8988T (cell line): ENCODE measurements at places on chromosomes 2 and 18.

- no peak for DNase-seq
Observed at GRCh38 chr2:237072067-237072931, 13.4 kb upstream of the COPS8 start.

- DNase-seq = no peak
Observed at GRCh38 chr2:39954346-39954745, 175.3 kb upstream of the THUMPD2 start.

DNA sequence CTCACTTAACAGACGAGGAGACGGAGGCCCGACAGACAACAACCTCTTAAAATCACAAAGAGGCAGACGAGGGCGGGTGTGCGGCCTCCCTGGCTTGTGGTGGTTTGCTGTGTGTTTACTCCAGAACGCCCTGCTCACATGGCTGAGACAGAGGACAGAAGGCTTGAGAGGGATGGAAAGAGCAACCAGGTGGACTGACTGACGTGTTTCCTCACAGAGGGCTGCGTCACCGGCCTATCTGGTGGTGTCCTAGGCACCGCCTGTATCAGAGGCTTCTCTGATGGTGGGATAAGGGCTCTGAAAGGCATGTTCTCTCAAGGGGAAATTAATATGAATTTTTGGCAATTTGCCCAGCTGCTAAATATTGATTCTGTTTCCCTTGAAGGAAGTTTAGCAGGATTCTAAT is 47.0 kb upstream of the RALBP1 start:
- DNase-seq = no peak

GRCh38 chr2:63591566-63592175 is 2.9 kb downstream of the MDH1 start:
- DNase-seq = no peak

GRCh38 chr2:8819948-8820347 is 17.5 kb downstream of the KIDINS220 start:
- no peak for DNase-seq

GRCh38 chr2:215554689-215555498 is 119.0 kb upstream of the FN1 start:
- no peak for DNase-seq

GRCh38 chr2:23132823-23133595 is 252.0 kb upstream of the KLHL29 start:
- DNase-seq = no peak

GRCh38 chr2:8522687-8523086 is 159.2 kb upstream of the ID2 start:
- no peak for DNase-seq

DNA sequence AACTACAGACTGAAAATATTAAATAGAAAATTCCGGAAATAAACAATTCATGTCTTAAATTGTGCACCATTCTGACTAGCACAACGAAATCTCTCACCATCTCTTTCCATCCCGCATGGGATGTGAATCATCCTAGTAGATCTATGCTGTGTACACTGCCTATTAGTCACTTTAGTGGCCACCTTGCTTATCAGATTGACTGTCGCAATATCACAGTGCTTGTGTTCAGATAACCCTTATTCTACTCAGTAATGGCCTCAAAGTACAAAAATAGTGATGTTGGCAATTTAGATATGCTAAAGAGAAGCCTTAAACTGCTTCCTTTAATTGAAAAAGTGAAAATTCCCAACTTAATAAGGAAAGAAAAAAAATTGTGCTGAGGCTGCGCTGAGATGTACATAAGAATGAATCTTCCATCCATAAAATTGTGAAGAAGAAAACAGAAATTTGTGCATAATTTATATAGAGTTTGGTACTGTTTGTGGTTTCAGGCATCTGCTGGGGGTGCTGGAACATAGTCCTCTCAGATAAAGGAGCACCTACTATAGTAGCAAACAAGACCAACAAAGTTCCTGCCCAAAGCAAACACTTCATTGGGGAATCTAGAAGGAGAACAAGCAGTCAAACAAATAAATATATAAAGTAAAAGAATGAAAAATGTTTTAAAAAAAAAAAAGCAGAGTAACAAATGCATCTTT is 12.0 kb downstream of the PSMD1 start:
- no peak for DNase-seq

- DNase-seq = no peak
Observed at GRCh38 chr2:232235716-232236115, 142.8 kb upstream of the ALPP start.

- DNase-seq = no peak
Observed at GRCh38 chr18:32770054-32770665, 2.7 kb downstream of the KLHL14 start.

DNA sequence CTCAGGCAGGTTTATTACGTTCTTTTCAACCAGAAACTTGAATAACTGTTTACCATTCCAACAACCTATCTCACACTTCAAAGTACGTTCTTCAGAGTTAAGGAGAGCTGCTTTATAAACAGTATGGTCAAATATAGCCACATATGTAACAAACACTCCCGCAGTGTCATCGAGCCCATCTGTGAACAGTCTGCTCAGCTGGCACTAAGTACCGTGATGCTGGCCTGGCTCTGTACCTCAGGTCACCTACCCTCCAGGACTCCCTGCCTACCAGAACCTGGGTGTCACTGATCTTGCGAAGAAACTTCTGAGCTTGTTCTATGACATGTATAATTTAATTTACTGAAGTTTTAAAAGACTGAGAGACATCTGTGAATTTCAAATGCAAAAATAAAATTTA is 71.4 kb downstream of the SEPTIN10 start:
- DNase-seq = no peak

- DNase-seq = no peak
Observed at GRCh38 chr18:11960743-11961380, 20.4 kb upstream of the IMPA2 start.

- no peak for DNase-seq
Observed at GRCh38 chr2:229118927-229119326, 152.2 kb downstream of the PID1 start.

DNA sequence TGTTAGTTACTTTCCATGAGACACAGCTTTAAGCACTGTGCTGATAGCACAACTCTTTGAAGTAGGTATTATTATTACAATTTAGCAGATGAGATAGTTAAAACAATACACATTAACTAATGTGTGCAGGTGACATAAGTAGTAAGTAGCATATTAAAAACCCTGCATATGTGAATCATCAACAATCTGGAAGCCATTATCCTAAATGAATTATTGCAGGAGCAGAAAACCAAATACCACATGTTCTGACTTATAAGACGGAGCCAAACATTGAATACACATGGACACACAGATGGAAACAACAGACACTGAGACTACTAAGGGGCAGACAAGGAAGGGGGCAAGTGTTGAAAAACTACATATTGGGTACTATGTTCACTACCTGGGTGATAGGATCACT is 300.3 kb upstream of the GULP1 start:
- no peak for DNase-seq

DNA sequence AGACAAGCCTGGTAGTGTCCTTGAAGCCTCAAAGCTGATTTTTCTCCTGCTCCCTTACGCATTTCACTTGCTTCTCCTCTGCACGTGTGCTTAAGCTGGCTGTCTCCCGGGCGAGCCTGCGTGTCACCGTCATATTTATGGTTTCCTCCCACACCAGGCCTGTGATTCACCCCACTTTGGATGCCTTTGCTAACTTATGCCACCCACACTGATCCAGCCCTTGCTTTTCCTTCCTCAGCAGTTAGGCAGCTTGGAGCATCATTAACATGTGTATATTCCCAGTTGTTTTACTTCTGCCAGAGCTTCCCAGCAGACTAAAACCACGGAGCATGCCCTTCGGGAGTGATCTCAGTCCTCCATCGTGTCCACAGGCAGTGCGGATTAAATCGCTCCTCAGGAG is 2.2 kb downstream of the ST3GAL5 start:
- DNase-seq = no peak

DNA sequence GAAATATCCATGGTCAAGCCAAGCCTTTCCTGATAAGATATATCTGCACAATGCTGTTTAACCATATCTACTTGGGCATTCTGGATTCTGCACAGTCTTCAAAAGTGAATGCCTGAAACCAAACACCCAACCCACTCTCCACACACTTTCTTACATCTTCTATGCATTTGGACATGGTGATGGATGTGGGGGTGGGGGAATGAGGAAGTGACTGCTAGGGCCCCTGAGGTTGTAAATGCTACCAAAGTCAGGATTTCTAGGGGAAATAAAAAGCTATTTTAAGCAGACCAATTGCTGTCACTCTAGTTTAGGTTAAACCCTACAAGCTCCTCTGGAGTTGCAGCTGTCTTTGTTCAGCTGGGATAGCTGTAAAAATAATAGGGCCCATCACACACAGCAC is 26.7 kb upstream of the TGFA start:
- no peak for DNase-seq

DNA sequence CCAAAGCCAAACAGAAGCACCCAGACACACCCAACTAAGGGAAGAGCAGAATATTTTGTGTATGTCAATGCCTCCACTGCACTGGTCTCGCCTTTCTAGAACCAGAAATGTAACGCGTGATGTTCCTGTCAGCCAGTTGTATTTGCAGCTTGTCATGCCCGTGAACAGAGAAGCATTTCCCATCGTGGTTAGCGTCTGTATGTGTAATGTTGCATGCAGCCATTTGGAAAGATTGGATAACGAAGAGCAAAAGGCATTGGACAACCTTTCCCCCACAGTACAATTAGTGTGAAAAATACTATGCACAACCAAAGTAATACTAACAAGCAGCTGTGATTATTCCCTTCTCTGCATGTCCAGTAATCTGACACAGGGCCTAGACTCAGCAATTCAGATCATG is 140.5 kb downstream of the TMEM163 start:
- no peak for DNase-seq

DNA sequence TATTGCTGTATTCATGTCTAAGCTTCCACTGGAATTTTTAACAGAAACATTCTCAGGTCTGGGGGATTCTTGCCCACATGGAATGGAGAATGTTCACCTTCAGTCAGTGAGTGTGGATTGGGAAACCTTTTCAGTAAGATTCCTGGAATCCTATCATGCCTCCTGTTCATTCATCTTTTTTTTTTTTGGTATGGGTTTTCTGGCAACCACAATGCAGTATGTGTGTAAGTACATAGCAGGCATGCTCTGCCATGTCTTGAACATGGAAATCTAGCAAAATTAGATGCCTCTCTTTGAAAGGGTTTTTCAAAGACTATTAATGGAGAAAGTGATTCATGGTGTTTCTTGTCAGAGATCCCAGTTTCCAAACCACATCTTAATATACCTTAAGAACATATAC is 176.5 kb downstream of the LTBP1 start:
- DNase-seq = no peak

DNA sequence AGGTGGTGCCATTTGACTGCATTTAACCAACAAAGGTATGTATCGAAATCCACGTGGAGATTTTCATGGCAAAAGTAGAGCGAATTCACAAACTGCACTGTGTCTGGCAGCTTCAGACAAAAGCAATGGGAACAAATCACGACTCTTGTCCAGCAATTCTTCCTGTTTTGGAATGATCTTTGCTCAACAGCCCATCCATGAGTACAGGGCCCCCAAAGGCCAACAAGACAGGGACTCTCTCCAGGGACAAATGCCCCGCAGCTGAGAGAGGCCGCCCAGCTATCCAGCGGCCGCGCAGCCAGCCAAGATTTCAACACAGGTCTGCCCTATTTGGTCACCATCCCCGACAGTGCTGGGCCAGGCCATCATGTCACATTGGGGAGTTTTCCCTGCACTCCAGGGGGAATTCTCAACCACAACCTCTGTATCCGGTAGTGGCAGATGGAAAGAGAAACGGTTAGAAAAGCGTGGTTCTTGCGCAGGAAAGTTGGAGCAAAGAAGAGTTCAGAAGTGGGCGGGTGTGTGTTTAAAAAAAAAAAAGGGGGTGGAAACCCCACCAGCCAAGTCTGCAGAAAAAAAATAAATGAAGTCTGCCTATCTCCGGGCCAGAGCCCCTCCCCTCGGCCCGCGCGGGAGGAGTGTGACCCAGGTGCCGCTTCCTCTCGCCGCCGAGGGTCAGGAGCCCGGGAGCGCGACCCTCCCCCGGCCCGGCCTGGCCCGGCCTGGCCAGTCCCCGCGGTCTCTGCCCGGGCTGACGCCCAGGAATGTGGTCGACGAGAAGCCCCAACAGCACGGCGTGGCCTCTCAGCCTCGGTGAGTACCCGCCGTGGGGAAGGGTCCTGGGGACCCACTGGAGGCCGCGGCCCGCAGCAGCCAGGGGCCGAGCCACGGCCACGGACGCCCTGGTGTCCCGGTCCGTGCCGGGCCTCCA is at the start of gene GYPC:
GYPC (plus strand) TSS at position 659 of the 931 bp plus-strand sequence; CDS start at position 765, 106 bp downstream.
- no peak for DNase-seq

- no peak for DNase-seq
Observed at GRCh38 chr2:143697744-143698143, 568.5 kb downstream of the ARHGAP15 start.

DNA sequence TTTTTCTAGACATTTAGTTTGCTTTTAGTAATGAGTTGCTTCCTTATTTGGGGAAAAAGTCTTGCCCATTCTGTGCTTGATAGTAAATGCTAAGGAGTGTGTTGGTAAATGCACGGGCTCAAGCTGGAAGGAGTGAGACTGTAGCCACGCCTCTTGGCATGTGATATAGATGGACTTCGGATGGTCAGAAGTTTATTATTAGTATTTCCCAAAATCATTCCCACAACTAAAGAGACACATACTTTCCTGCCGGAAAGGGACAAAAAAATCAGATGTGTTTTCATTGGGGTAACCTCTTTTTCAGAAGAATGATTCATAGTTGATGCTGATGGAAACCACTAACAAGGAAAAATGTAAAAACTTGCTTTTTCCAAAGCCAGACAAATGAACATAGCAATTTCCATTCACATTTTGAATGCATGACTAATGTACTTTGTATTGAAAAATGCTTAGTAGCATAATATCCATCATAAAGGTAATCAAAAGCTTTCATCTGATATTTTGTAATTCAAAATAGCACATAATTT is 133.2 kb downstream of the ZNF532 start:
- DNase-seq = no peak

DNA sequence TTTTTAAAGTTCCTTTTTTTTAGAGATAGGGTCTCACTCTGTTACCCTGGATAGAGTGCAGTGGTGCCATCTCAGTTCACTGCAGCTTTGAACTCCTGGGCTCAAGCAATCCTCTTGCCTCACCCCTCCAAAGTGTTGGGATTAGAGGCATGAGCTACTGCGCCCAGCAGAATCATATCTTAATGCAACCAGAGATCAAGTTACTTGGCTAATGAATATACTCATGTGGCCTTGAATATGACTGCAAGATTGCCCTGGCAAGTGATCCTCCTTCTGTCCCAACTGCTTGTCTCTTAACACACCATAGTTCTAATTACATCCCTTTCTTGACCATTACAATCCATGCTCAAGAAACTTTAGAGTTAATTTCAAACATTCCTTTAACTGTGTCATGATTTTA is 133.5 kb downstream of the SRBD1 start:
- DNase-seq = no peak

DNA sequence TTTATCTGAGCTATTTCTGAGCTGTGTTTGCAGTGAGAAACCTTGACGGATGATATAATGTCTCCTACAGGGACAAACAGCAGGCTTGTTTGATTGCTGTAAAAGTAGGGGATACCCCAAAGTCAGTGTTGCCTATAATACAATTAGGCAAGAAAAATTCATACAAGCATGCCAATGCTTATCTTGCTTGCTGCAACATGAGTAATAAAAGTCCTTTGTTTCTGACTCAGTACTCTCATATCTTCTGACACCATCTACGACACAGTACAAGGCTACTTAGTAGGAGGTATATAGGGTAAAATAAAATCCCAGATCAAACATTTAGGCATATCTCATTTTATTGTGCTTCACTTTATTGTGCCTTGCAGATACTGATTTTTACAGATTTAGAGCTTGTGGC is 33.0 kb downstream of the ERBB4 start:
- DNase-seq = no peak
